Daoy (cell line): ENCODE measurements at places on chromosomes 7 and 10. TPM values are rescaled to one million over a fixed set of nuclear protein-coding genes. Genes with fewer than 3 reads are reported as not detected.
A peak's percentile ranks its signal among the peaks of the same experiment; 100 is the strongest.

DNA sequence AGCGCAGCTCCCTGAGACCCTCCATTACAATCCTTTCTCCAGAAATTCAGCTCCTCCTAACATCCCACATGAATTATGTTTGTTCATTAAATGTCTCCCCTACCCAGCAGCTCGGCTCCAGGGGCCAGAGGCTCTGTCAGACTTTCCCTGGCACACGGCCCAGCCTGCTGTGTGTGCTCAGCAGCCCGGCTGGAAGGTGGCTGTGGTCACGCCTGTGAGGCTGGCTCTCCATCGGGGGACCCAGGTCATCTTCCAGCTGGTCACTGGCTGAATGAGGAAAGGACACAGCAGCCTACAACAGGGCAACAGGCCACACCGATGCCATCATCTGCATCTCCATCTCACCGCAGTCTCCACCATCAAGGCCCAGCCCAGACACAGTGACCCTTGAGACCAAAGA, 219.8 kb downstream of the MAD1L1 start:
- DNase-seq: peak; percentile 39

DNA sequence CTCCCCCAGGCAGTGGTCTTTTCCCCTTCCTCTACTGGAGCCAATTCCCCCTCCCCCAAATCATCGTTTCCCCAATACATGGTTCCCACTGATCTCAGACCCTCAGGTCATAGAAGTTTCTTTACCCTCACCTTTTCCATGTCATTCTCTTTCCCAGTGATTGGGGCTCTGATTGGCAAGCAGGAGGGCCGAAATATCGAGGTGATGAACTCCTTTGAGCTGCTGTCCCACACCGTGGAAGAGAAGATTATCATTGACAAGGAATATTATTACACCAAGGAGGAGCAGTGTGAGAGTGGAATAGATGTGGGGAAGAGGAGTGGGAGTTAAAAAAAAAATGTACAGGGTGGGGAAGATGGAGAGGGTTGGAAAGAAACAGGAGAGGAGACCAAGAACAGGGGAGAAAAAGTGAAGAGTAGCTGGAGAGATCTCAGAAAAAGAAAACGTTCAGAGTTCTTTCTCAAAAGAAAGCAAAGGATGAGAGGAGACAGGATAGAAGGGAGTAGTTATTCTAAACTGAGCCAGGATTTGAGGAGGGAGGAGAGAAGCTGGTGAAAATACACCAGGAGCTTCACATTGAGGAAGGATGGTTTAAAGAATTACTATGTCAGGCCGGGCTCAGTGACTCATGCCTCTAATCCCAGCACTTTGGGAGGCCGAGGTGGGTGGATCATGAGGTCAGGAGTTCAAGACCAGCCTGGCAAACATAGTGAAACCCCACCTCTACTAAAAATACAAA, 858 bp downstream of the COPS6 start:
- peak; percentile 68 for DNase-seq

DNA sequence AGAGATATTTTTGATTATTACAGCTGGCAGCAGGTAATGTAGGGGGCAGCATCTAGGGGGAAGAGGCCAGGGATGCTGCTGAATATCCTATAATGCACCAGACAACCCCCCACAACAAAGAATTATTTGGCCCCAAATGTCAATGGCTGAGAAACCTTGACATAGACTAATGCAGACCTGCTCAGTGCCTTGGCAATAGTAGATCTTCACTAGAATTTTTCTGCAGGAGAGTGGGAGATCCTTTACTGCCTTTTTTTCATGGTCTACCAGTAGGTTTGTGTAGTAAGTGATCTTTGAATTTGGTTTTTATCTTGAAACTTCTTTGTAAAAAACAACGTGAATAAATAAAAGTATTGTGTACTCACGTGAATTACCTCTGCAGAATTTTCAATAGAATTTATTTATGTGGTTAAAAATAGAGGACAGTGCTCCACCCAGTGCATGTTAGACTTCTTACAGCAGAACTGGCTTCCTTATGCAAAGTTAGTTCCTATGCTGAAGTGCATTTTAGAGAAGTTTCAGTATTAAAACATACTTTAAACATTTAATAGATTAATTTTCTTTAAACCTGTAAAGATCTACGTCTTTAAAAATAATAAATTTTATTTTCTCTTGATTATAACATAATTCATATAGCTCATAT, 199.6 kb upstream of the HDAC9 start:
- no peak for DNase-seq

- DNase-seq: no peak
Measured at GRCh38 chr10:34761453-34761852, 53.6 kb downstream of the PARD3 start.

DNA sequence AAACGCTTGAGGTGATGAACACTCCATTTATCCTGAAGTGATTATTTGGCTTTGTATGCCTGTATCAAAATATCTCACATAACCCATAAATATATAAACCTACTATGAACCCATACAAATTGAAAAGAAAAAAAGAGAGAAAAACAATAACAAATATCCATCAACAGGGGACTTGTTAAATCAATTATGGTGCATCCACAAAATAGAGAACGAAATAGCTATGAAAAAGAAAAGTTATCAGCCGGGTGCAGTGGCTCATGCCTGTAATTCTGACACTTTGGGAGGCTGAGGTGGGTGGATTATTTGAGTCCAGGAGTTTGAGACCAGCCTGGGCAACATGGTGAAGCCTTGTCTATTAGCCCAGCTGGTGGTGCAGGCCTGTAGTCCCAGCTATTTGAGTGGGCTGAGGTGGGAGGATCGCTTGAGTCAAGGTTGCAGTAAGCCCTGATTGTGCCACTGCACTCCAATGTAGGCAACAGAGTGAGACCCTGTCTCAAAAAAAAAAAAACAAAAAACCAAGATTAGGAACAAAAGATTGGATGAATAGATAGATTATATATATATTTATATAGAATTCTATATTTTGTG, 30.6 kb upstream of the IFRD1 start:
- DNase-seq: no peak

- DNase-seq: peak; percentile 50
Measured at GRCh38 chr7:141698247-141699015, 3.5 kb downstream of the DENND11 start.

GRCh38 chr7:16421333-16422102, at the start of gene CRPPA:
Gene CRPPA, minus strand, starts transcription at chr7:16421538. Its CDS starts 216 bp downstream, at chr7:16421322.
- DNase-seq: peak; percentile 54

DNA sequence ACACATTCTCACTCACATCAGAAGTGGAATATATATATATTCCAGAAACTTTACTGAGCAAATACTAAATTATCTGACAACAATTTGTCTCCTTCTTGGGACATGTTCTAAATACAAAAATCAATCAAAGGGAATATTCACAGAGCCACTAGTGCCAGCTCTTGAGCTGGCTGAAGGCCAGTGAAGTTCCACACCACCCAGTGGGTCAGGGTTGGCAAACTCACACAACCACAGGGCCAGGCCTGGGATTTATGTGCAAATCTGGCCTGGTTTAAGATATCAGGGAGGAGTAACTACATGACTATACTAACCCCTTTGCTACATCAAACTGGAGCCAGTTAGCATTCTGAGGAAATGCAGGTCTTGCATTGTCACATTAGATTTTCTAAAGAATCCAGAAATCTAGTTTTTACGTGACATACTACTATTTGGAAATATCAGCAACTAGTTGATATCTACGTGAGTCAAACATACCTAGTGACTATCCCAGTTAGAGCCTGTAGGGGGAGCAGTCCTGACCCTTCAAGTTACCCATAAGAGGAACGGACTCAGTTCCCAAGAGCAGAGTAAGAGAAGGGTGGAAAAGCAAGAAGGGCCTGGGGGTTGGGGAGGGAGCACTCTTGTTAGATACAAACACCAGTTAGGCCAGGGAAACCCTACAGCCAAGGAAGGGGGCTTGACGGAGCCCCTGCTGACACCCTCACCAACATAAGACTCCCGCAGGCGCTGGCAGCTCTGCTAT, 600.4 kb downstream of the KCNMA1 start:
- DNase-seq: peak; percentile 4

DNA sequence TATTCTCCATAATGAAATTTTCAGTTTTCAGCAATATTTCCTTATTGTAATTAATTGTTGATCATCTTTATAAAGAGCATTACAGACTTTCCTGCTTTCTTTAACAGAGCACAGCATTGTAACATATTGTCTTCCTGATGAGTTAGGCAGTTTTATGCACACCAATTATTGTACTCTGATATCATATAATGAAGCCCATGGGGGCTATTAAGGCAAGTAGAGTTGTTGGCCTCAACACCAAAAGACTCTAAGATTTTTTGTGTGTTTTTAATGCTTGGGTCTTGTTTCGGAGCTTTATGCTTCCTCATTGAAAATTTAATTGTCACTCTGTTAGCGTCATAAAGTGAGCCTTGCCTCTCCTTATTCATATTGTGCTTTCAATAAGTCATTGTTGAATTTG, 49.2 kb upstream of the ARID5B start:
- DNase-seq: no peak

GRCh38 chr10:60646966-60647796, 131.1 kb upstream of the CDK1 start:
- peak; percentile 50 for DNase-seq

DNA sequence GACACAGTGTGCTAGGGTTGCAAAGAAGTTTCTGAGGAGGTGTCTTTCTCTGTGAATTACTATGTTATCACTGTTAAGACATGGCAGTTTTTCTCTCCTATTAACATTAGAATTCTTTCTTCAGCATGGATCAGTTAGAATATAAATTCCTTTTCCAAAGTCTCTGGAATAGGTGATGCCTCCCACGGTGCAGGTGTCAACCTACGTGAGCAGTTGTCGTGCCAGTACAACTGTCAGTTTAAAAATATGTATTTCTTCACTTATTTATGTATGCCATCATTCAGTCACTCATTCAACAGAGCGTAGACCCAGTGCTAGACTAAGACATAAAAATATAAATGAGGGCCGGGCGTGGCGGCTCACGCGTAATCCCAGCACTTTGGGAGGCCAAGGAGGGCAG, 83.5 kb downstream of the TACC2 start:
- DNase-seq: no peak

GRCh38 chr10:30970760-30971460, 60.8 kb downstream of the ZNF438 start:
- no peak for DNase-seq

MRLN gene
- total RNA-seq: 0.46 TPM in 1 of 2 replicates, not detected in the other

CASP7 gene
- total RNA-seq: 27.4 and 29.0 TPM in 2 replicates

TTYH3 gene
- total RNA-seq: 16.5 and 18.3 TPM in 2 replicates

ENTPD1 gene
- total RNA-seq: 0.06 and 0.17 TPM in 2 replicates

EVX1 gene
- total RNA-seq: not detected in 2 replicates
